ENCODE measurements at places on chromosomes 12 and 14. TPM values are rescaled to one million over a fixed set of nuclear protein-coding genes. Genes with fewer than 3 reads are reported as not detected.

GRCh38 chr14:66496911-66497310 is 10.7 kb downstream of the CCDC196 start:
- DNase-seq, result no peak

GRCh38 chr12:87661786-87662377 is 367.3 kb downstream of the C12orf50 start:
- DNase-seq, result no peak

RDH5 gene
- 3.9 TPM for total RNA-seq

KLRC4 gene
- 0.84 TPM for total RNA-seq

- no peak for DNase-seq
Measured at GRCh38 chr12:75599061-75599460, 87.7 kb upstream of the KRR1 start.

NEUROD4 gene
- total RNA-seq, result not detected

Measured in MCF 10A (cell line).